Activated CD4-positive, alpha-beta T cell treated with anti-CD3 and anti-CD28 coated beads for 48 hours (primary cell): ENCODE measurements at places on chromosomes 6 and 20.

GRCh38 chr6:87766211-87766610, 64.2 kb upstream of the AKIRIN2 start:
- DNase-seq = no peak

- DNase-seq = no peak
Measured at GRCh38 chr6:15409301-15410125, 163.6 kb downstream of the JARID2 start.

GRCh38 chr6:112735129-112735528, 388.0 kb downstream of the RFPL4B start:
- DNase-seq = no peak

GRCh38 chr20:51434026-51434425, 108.5 kb downstream of the NFATC2 start:
- no peak for DNase-seq

GRCh38 chr20:14780508-14780907, 443.1 kb upstream of the FLRT3 start:
- DNase-seq = no peak

DNA sequence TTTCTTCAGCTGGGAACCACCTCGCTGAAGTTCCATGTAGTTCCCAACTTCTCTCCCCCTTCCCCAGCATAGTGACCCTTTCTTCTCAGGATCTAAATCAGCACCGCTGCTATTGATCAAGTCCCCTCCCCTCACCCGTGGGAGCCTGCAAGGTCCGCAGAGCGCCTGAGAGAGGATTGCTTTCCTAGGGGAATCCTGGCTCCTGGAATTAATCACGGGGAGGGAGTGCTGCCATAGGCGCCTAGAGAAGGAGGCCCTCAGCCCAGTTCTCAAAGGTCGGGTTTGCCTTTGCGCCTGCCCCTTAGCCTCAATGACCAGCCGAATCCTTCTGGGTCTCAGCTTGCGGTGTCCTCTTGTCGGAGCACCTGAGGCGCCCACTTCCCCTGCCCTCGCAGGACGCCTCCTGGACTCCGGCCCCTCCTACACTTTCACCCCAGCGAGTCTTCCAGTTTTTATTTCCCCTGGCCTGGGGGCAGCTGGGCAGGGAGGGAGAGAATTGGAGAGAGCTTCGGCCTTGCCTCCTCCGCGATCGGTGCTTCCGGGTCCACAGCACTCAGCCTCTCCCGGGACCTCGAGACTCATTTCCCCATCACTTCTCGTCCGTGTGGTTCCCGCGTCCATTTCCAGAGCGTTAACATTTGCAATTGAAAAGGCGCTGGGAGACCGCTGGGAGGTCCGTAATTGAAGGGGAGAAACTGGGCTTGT, 3.1 kb upstream of the NKX2-2 start:
- peak; percentile 17 for DNase-seq

DNA sequence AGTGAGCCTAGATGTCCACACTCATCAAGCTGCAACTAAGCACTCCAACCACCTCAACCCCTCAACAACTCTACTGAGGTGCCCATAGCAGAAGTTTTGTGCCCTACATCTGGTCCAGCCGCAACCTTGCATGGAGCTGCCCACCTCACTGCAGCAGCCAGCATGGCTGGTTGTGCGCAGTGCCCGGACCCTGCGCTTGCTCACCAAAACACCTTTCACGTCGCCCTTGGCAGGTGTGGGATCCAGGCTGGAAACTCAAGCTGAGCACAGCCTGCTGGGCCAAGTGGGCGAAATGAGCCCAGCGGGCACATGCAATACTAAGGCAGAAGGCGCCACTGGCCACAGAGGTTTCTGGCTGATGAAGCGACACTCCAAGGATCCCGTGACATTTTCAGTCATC, 902.4 kb downstream of the TBC1D32 start:
- no peak for DNase-seq
